ENCODE measurements at places on chromosomes 2 and 18. TPM values are rescaled to one million over a fixed set of nuclear protein-coding genes. Genes with fewer than 3 reads are reported as not detected.

- no peak for DNase-seq
Observed at GRCh38 chr2:70349921-70350685, 48.2 kb upstream of the FAM136A start.

- no peak for DNase-seq
Observed at GRCh38 chr2:240919786-240920782, 13.9 kb downstream of the CROCC2 start.

DNA sequence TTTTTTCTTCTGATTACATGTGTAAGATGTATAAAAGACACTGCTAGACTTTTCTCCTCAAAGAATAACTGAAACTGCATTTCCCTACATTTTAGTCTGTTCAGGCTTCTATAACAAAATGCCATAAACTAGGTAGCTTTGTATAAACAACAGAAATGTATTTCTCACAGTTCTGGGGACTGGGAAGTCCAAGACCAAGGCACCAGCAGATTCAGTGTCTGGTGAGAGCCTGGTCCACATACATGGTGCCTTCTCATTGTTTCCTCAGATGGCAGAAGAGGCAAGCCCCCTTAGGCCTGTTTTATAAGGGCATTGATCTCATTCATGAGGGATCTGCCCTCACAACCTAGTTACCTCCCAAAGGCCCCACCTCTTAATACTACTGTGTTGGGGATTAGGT lies 71.5 kb downstream of the MAPRE2 start:
- DNase-seq: no peak

CTAGE1 gene
- polyA plus RNA-seq: not detected

DNA sequence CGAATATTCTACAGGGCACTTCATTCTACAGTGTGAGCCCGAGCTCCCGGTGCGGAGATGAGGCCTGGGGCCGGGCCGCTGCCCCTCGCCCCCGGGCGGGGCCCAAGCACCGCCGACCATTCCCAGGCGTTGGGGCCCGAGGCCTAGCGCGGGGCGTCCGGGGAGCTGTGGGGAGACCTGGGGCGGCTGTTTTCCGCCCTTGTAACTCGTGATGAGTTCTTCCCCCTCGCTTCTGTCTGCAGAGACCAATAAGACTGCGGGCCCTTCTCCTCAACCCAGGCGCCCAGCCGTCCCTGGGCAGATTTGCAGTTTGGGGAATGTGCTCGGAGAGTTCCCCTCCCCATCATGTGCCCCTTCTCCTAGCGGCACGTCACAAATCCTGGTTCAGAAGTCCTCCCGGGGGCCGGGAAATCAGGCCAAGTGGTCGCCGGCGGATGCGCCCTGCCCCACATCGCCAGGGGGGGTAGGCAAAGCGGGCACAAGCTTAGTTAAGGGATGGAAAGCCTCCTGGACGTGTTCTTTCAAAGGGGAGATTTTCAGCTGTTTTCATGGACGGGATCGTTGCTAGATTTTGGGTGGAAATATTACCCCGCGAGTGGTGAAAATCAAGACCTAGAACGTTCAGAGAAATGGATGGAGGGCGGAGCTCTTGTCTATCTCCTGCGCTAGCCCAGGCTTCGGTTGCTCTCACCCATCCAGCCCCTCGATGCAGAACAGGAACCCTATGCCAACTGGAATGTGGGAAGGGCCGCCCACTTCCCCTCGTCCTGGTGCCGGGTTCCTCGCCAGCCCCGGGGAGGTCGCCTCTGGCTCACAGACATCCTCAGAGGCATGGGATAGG lies 18.8 kb upstream of the HAAO start:
- DNase-seq: peak; percentile 69

- DNase-seq: no peak
Observed at GRCh38 chr2:148817210-148817708, 57.8 kb upstream of the KIF5C start.

SIX3 gene
- not detected for polyA plus RNA-seq

DNA sequence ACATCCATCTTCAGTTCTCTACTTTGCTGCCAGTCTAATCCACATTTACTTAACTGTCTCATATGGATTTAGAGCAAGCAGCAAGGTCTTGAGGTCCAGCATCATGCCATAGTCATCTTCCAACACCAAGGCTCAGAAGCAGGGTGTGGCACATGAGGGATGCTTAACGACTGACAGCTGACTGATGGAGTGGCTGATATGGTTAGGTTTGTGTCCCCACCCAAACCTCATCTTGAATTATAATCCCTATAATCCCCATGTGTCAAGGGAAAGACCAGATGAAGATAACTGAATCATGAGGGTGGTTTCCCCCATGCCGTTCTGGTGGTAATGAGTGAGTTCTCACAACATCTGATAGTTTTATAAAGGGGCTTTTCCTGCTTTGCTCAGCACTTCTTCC lies 257.3 kb downstream of the NBAS start:
- DNase-seq: no peak

DNA sequence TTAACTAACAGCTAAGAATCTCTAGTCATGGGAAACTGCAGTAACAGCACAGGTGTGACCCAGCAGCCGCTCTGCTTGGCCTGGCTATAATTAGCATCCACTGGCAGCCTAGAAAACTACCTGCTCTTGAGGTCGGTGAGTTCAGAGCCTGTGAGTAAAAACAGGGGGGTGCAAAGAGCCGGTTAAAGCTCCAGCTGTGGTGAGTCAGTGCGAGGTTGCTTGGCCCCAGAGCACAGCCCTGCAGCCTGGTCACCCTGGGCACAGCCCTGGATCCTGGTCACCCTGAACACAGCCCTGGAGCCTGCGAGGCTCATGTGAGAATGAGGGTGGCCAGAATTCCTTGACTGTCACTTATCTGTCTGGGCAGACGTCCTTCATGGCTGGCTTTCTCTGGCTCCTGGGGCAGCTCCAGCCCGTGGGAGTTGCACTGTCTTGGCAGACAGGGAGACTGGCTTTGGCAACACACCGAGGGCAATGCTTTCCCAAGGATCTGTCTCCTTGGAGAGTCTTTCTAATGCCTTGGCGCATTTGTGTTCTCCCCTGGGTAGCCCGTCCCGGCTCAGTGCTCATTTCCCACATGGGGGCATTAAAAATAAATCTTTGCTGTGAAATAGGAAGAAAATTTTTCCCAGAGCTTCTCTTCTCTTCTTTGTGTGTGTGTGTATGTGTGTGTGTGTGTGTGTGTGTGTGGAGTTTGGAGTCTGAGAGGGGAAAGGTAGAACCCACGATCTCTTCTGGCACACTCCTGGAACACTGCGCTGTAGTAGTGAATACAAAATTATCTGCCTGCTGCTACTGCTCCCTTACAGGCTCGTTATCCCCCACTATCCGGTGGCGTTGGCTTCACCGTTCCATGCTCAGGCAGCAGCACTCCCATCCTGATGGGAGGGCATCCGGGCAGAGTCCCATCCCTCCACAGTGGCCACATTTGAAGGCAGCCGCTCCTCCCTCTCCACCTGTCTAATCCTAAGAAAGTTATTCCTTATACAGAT lies 250.2 kb upstream of the MEX3C start:
- no peak for DNase-seq

EIF2AK2 gene
- 23.4 TPM for polyA plus RNA-seq

SERPINB3 gene
- polyA plus RNA-seq: not detected

CXCR1 gene
- polyA plus RNA-seq: 0.40 TPM

DNA sequence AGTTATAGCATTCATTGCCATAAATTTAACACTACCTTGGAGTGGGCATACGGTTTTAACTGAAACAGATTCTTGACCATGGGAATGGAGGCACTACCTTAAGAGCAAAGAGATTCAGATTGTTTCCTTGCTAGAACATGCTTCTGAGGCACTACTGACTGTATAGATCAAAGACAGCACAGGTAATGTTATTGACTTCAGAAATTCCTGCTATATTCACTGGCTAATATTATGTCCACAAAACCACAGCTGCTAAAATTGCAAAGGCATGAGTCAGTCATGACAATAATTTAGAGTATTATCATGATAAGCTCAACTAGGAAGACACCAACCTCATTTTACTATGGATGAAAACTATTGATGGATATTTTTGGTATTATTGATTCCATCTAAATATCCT lies 39.4 kb downstream of the SLC8A1 start:
- no peak for DNase-seq

GRCh38 chr18:53657257-53657656 lies 567.2 kb downstream of the MBD2 start:
- DNase-seq: no peak

IL36RN gene
- polyA plus RNA-seq: not detected

- no peak for DNase-seq
Observed at GRCh38 chr2:196168181-196168580, 3.2 kb downstream of the STK17B start.

DNA sequence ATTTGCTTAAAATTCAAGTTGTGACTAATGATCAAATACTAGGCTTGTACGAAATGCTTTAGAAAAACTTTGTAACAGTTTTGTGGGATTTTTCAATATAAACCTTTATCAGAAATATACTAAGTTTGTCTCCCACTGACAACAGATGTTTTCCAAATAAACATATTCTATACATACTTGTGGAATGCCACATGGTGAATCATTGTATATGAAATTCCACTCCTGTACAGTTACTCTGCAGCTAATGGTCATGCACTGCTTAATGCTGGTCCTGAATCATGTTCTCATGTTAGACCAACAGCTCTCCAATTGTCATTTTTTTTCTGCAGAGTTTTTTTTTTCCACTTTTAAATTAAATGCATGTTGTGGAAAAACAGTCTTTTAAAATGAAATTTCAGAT lies 90.1 kb downstream of the DPP4 start:
- no peak for DNase-seq

HTR2B gene
- 0.08 TPM for polyA plus RNA-seq

DNA sequence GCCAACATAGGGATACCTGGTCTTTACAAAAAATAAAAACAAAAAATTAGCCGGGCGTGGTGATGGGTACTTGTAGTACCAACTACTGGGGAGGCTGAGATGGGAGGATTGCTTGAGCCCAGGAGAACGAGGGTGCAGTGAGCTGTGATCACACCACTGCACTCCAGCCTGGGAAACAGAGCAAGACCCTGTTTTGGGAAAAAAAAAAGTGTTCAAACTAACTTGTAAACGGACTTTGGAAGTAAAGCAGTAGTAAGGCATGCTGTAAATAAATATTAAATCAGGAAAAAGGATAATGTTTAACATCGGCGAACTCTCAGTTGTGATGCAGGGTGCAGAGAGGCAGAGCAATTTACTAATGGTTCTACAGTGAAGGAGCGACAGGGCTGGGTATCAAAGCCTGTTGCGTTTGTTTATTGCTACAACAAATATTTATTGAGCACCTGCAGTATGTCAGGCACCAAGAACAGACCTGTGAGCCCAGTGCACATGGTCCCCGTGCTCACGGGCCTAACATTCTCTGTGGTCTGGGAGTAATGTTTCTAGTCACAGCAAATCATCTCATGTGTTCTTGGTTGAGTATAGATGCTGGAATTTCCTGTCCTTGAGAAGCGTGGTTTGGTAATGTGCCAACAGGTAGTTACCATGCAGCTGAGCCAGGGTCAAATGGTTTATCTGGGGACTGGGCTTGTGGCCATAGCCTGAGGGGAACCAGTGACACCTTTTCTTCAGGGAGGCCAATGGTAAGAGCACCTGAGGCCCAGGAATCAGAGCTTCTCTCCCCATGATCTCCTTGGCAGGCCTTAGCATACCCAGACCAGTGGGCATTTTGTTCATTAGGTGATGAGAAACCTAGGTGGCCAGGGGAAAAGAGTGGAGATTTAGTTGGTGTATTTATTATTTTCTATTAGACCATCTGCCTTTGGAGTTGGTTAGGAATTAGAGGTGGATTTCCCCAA lies 27.9 kb upstream of the GREB1 start:
- no peak for DNase-seq

DNA sequence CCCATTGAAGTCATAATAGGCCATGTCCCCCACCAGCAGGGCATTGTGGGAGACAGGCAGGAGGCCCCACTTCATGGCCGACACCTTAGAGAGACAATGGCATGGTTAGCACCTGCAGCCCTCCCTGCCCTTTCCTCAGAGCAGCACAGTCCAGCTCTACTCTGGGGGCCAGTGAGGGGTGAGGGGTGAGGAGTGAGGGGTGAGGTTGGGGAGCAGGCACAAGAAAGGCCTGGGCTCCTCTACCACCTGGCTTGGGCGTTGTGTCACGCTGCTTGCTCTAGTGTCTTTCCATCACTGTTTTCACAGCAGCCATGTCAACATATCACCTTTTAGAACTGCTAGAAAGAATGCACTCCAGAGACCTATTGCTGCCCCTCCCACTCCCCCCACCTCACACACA lies 77.2 kb downstream of the ADD2 start:
- DNase-seq: no peak

DNA sequence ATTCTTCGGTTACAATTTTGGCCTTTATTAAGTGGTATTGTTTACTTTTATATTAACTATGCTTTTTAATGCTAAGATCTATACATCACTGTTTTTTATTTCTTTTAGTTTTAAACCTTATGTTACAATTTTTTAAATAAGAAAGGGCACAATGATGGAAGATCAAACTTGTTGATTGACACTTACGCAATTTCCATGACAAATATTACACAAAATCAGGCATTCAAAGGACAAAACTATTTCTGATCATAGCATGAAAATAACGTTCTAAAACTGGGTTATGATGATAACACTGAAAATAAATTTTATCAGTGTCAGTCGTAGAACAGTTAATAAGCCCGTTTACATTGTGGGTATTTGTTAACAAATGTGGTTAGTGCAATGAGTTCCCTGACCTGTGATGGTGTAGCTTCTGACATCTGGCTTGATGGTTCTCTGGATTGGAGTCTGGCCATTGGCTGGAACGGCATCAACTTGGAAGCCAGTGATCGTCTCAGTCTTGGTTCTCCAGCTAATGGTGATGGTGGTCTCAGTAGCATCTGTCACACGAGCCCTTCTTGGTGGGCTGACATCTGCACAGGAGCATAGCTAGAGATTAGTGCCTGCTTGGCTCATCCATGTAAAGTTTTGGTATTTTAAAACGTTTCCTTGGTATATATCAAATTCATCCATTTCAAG lies 59.6 kb downstream of the FN1 start:
- DNase-seq: no peak

- peak; percentile 16 for DNase-seq
Observed at GRCh38 chr2:23380562-23381065, 4.4 kb upstream of the KLHL29 start.

TMEM200C gene
- not detected for polyA plus RNA-seq

DNA sequence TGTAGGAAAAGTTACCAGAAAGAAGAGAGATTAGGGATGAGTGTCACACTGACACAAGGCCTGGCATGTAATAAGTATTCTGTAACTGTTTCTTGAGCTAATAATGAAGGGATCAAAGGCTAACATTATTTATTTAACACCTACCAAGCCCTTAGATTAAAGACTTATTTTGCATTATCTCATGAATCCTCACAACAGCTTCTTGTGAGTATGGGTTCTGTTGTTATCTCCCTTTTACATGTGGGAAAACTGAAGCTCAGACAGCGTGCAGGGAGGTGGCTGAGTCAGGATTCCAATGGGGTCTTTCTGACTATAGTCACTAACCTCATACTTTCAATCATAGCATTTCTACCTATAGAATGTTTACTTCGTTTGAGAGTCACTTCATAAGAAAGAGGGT lies 79.0 kb upstream of the PROKR1 start:
- DNase-seq: no peak

LDLRAD4 gene
- 47.3 TPM for polyA plus RNA-seq
